ENCODE measurements at places on chromosomes 2 and 18.

- DNase-seq = no peak
These were observed 160.4 kb upstream of the CCDC195 start for GRCh38 chr2:224876522-224876921.

GRCh38 chr2:112529757-112530156 lies 12.5 kb upstream of the POLR1B start:
- no peak for DNase-seq

- no peak for DNase-seq
These were observed 764.6 kb upstream of the PKDCC start for GRCh38 chr2:41283079-41283775.

DNA sequence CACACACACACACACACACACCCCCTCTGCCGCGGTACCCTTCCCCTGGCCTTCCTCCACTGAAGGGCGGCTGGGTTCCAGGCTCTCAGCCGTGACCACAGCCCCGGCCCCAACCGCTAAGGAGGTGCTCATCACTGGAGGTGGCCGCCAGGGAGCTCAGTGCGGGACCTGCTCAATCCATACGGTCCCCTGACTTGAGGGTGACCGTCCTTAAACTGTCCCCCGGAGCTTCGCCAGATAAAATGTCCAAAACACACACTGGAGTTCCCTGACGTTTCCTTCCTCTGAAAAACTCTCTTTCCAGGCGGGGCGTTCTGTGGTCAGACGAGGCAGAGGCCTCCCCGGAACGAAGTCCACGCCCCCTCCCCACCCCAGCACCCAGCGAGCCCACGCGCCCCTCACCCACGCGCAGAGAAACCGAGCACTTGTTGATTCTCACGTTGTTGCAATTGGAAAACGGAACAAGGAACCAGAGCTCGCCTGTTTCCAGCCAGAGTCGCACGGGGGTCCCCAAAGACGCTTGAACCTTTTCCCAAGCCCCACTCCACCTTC lies 1.4 kb downstream of the MBP start:
- DNase-seq = peak; percentile 89

- DNase-seq = no peak
These were observed 66.8 kb downstream of the COA5 start for GRCh38 chr2:98541489-98541888.

GRCh38 chr18:24089076-24089475 lies 49.8 kb upstream of the CABYR start:
- DNase-seq = no peak

GRCh38 chr2:240618776-240619175 lies 6.5 kb upstream of the GPR35 start:
- DNase-seq = peak; percentile 25

- peak; percentile 55 for DNase-seq
These were observed 237.0 kb downstream of the HDAC4 start for GRCh38 chr2:239163688-239164334.

- DNase-seq = no peak
These were observed 39.5 kb upstream of the FAM110C start for GRCh38 chr2:85761-86160.

GRCh38 chr2:151056870-151057269 lies 204.8 kb downstream of the RBM43 start:
- no peak for DNase-seq

DNA sequence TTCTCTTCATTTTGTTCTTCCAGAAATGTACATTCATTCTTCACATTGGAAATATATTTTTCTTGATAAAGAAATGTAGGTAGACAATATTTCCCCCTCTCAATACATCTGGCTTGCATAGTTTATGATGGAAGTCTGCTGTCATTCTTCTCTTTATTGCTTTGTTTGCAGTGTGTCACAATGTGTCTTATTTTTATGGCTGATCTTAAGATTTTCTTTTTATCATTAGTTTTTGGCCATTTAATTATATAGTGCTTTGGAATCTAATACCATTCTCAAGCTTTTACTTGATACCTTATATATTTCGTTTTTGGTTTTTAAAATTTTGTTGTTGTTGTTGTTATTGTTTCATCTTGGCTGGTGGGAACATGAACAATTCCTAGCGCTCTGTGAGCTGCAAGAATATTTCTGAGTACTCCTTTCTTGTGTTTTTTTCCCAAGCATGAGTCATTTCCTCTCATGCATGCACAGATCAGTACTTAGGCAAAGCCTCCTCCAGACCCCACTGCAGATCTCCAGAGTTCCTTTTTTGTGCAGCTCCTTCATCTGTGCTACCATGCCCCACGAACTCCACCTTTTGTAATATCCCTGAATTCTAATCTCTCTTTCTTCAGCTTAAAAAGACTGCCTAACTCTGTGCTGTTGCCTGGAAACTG lies 13.7 kb upstream of the MMADHC start:
- no peak for DNase-seq

- DNase-seq = no peak
These were observed 322.2 kb upstream of the DDX18 start for GRCh38 chr2:117492209-117492851.

DNA sequence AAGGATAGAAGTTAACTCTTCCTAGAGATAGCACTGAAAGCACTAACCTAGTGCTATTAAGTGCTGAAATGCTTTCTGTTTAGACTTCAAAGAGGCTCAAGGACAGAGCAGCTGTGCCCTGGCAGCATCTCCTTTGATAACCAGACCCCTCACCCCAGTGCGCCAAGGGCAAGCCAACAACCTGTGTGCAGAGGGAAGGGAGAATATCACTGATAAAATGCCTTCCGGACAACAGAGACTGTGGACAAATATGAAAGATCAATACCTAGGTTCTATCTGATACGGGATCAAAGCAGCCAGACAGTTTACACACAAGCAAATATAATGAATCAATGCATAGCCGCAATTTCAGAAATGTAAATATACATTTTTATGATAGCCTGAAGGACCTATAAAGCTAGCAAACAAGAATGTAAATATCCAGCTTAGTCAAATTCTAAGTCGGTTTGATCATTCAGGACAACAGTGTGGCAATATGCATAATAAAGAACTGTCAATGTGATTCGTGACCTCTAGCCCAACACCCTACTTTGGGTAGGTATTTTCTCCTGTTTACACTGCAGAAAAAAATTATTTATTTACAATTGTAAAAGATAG lies 91.8 kb upstream of the RFX8 start:
- DNase-seq = no peak

DNA sequence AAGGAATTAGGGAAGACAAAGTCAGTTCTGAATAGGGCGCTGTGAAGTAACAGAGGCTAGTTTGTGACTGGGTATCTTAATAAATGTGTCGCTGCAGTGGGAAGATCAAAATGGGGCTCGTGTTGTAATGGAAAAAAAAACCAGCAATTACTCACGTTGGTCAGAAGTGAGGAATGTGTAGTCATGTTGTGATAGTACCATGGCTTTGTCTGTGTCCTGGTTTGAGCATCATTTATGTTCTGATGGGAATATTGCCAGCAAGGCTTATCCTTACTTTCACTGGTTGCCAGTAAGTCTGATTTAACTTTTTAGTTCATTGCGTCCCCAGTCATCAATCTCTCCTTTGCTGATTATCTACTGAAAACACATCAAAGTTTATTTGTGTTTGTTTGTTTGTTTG lies 467.6 kb downstream of the NYAP2 start:
- no peak for DNase-seq

DNA sequence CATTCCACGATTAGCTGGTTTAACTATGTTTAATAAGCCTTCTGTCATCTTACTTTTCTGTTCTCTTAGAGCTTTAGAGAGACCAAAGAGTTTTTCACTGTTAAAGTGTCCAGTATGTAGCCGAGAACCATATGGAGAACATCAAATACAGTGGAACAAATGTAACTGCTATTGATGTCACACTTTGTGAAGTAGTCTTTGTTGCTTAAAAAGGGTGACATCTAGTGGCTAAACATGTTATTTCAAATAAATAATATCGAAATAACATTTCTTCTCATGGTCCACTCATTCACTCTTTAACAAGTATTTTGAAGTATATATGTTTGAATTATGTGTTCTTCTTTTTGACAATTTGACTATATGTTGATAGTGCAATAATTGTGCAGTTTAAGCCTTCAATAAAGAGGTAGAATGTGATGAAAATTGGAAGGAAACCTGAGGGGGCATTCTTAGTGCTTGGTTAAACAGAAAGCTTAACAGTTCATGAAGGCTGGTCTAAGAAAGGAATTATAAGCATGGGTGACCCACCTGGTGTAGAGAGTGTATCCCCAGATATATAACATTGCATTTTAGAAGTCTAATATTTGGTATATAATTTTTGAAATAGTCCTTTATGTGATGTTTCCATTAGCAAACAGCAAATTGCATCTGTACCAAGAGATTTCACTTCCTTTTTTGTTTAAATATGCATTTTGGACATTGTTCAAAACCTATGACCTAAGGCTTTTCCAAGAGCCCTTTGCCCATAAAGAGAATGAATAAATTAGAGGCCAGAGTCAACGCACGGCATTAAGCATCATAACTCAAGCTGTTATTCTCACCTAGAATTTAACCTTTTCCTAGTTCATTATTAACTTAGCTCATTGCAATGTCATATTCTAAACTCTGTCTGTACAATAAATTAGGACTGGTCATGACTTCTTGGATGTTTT lies 112.1 kb downstream of the KYNU start:
- DNase-seq = no peak

GRCh38 chr18:44804033-44804432 lies 123.3 kb downstream of the SETBP1 start:
- DNase-seq = no peak

- DNase-seq = peak; percentile 86
These were observed 19.9 kb downstream of the ABCG5 start for GRCh38 chr2:43818761-43819160.

- no peak for DNase-seq
These were observed 147.6 kb upstream of the COPS8 start for GRCh38 chr2:236938126-236938525.

GRCh38 chr2:28665041-28665704 lies 86.5 kb upstream of the PPP1CB start:
- DNase-seq = peak; percentile 92

- no peak for DNase-seq
These were observed 94.0 kb downstream of the MYCN start for GRCh38 chr2:16034151-16034974.

- no peak for DNase-seq
These were observed 36.7 kb downstream of the PKP4 start for GRCh38 chr2:158493458-158493857.

- no peak for DNase-seq
These were observed 1166.5 kb upstream of the NXPH2 start for GRCh38 chr2:139946690-139947089.

DNA sequence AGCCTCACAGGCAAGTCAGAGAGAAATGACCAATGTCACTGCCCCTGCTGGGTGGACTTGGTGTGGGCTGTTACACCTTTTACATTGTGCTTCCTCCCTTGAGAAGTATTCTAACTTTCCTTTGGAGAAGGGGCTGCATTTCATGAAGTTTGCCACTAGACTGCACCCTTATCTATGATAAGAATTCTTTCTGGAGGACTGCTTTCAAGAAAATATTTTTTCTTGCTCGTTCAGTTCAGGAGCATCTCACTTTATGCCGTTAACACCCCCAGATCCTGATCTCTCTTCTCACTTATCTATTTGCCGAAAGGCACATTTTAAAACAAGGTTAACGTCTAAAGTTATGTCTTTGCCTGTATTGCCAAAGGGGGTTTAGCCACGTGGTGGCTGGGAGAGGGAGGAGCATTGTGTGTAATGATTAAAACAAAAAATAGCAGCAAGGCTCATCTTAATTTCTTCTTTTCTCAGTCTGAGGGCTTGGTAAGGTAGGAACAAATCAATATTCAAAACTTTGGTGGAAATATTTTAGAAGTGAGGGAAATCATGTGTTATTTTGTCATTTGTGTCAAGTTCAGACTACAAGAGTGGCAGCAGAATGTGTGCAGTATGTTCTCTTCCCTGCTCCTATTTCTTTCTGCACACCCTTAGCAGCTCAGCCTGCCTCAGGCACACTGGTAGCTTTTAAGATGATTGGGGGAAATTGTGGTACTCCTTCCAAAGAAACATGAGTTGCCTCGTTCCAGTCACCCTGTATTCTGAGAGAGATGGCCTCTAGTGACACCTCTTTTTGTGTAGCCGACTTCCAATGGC lies 1.6 kb upstream of the IGFBP5 start:
- no peak for DNase-seq

- no peak for DNase-seq
These were observed 125.6 kb downstream of the GRB14 start for GRCh38 chr2:164495491-164496223.

DNA sequence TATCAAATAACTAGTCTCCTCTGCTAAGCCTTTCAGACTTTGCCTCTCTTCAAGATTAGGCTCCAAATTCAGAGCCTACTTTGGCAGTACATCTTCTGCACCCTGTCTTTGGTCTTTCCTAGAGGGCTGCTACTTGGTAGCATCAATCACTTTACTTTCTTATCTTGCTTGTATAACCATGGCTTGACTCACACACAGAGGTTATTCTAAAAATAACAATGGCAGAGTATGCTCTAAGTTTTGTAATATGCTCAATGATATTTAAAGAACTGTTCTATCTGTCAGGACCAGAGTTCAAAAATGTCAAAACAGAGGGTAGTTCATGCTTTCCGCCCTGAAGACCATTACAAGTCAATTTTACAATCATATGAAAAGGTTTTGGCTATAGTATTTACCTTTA lies 27.7 kb downstream of the THOC1 start:
- no peak for DNase-seq

- DNase-seq = no peak
These were observed 92.3 kb upstream of the ALPP start for GRCh38 chr2:232286001-232286868.

DNA sequence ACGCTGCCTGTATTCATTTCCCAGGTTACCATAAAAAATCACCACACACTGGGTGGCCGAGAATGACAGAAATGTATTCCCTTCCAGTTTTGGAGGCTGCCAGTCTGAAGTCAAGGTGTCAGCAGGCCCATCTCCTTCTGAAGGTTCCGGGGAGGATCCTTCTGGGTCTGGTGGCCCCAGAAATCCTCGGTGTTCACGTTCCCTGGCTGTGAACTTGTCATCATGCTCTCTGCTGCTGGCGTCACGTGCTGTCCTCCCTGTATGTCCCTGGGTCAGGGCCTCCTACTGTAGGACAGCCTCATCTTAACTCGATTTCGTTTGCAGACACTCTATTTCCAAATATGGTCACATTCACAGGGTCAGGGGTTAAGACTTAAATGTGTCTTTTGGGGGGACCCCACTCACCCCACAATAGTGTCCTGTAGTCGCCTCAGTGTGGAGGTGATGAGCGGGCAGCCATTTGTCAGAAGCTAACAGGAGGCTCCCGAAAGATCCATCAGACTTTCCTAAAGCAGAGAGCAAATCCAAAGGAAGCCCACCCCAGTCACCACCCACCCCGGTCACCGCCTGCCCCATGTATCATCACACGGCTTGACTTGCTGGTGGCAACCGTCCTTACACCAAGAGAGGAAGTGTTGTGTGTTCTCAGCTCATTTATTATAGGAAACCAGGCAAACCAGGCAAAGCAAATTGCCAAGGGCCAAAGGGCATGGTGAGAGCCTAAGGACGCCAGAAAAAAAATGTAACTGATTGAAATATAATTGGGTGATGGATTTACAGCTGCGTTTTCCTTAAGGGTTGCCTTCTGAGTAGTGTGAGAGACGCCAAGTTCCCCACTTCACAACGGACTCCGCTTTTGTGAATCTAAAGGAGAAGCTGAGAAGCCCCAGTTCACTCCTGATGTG lies 148.8 kb upstream of the ZNF236 start:
- DNase-seq = no peak

All from posterior vena cava (tissue), 2 donors.